ENCODE measurements at places on chromosomes 11 and 22.

- no peak for DNase-seq
These were observed 19.1 kb downstream of the ABCC8 start for GRCh38 chr11:17457396-17458173.

- no peak for DNase-seq
These were observed 41.1 kb downstream of the UBASH3B start for GRCh38 chr11:122696662-122697061.

DNA sequence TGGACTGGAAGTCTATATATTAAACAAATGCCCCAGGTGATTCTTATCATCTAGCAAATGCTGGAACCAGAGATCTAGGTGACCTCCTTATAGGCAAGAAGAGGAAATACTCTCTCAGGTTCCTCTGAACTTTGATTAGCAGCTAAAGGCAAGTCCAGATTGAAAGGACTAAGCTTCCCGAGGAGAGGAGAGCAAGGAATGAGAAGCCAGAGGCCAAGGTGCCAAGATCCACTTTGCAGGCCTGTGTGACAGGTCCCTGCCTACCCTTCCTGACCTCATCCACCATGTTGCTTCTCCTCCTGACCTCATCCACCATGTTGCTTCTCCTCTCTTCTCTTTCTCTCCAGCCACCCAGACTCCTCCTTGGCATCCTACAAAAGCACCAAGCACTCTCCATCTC lies 173.2 kb downstream of the LARGE1 start:
- DNase-seq = no peak

- no peak for DNase-seq
These were observed 79.1 kb upstream of the TIMP3 start for GRCh38 chr22:32722441-32722840.

DNA sequence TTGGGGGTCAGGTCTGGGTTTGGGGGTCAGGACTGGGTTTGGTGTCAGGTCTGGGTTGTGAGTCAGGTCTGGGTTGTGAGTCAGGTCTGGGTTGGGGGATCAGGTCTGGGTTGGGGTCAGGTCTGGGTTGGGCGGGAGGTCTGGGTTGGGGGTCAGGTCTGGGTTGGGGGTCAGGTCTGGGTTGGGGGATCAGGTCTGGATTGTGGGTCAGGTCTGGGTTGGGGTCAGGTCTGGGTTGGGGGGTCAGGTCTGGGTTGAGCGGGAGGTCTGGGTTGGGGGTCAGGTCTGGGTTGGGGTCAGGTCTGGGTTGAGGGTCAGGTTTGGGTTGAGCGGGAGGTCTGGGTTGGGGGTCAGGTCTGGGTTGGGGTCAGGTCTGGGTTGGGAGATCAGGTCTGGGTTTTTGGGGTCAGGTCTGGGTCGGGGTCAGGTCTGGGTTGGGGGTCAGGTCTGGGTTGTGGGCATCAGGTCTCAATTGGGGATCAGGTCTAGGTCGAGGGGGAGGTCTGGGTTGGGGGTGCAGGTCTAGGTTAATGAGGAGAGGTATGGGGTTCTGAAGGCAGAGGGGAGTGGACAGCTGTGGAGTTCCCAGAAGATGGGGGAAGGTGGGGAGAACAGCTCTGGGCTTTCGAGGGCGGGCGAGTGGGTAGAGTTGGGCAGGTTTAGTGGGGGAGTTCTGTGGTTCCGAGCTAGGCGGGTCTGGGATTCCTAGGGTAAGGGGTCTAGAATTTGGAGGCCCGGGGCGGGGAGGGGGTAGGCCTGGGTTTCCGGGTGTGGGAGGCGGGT lies 629 bp downstream of the TTLL8 start:
- no peak for DNase-seq

DNA sequence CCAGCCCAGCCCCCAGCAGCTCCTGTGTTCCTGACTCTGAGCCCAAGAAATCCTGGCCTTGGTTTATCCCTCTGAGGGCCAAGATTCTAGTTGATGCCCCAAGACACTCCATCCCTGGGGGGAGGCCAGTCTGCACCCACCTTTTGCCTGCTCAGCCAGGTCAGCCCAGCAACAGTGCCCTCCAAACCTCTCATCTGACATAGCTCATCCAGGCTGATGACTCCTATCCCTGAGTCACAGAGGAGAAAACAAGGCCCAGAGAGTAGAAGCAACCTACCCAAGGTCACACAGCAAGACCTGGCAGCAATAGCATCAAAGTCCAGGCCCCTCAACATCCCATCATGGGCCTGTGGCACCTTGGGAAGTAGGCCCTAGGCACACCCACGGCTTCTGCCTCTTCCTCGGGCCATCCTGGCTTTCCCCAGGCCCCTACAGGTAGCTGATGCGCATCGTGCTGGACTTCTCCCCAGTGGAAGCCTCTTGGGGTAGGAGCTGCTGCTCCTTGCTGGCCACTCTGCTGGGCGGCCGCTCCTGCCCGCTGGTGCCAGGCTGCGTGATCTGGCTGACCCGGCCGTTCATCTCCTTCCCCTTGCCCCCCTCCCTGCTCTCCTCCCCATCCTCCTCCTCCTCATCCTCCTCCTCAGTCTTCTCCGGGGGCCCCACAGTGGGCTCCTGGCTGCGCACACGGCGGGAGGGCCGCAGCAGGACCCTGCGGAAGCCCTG lies 6.0 kb downstream of the SSTR3 start:
- no peak for DNase-seq

GRCh38 chr11:87726506-87726905 lies 448.7 kb downstream of the RAB38 start:
- DNase-seq = no peak

DNA sequence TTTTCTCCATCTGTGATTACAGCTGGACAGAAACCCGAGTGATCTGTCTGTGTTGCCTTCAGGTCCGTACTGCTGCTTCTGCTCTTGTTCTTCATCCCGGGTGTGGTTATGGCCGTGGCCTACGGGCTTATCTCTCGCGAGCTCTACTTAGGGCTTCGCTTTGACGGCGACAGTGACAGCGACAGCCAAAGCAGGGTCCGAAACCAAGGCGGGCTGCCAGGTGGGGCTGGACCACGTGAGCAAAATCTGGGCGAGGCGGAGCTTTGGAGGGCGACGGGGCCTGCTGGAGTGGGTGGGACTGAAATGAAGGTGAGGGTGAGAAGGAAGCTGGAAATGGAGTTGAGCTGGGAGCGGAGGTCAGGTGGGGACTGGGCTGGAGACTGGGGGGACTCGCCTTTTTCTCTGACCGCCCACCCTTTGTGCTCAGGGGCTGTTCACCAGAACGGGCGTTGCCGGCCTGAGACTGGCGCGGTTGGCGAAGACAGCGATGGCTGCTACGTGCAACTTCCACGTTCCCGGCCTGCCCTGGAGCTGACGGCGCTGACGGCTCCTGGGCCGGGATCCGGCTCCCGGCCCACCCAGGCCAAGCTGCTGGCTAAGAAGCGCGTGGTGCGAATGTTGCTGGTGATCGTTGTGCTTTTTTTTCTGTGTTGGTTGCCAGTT lies 11.1 kb downstream of the CCKBR start:
- DNase-seq = no peak

DNA sequence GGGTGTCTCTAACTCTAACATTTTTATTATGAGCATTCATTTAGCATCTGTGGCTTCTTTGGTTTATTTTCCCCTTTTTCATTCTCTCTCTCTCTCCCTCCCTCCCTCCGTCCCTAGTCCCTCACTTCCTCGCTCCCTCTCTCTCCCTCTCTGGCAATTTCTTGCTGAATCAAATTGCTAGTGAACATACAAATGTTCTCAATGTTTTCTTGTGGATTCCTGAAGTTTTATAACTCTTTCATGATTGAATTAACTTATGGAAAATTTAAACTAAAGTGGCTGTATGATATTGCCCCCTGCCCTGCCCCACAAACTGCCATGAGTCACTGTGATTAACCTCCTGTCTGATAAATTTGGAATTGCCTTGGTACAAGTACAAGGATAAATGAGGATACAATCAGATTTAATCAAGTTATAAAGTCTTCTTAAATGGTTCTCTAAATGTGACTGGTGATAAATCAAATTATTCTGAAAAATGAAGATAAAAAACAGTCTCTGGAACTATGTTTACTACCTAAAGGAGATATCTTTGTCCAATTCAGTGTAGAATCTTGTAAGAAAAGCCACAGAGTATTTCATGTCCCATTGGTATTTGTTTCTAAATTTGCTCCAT lies 143.0 kb upstream of the PDGFD start:
- DNase-seq = no peak

DNA sequence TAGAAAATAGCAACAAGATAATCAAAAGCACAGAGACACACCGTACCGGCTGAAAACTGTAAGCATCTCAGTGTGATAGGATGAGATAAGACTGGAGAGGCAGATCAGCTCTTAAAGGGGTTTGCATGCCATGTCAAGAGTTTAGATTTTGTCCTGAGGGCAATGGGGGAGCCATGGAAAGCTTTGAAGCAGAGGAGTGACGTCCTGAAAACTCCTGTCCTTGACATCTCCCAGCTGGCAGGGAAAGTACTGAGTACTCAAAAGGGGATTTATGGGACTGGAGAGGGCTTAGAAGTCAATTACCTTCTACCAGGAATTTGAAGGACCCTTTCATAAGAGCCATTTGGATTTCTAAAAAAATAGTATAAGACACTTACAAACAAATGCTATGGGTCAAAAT lies 420.5 kb upstream of the NARS2 start:
- no peak for DNase-seq

- DNase-seq = no peak
These were observed 27.8 kb downstream of the RGL4 start for GRCh38 chr22:23718371-23719165.

DNA sequence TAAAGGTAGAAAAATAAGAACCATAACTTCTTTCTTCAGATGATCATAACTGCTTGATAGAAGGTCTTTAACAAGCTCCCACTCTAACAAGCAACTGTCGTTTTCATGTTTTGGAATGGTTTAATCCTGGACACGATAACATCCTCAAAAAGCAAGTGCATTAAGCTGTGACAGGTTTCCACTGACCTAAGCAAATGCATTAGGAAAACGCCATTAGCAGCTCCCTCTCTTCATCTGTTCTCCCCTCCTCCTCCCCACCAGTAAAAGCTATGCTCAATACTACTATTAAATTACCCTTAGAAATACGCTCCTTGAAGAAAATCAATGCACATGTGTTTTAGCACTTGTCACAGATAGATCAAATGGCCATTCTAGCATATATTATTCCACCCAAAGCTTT lies 729.4 kb downstream of the OPCML start:
- DNase-seq = no peak

DNA sequence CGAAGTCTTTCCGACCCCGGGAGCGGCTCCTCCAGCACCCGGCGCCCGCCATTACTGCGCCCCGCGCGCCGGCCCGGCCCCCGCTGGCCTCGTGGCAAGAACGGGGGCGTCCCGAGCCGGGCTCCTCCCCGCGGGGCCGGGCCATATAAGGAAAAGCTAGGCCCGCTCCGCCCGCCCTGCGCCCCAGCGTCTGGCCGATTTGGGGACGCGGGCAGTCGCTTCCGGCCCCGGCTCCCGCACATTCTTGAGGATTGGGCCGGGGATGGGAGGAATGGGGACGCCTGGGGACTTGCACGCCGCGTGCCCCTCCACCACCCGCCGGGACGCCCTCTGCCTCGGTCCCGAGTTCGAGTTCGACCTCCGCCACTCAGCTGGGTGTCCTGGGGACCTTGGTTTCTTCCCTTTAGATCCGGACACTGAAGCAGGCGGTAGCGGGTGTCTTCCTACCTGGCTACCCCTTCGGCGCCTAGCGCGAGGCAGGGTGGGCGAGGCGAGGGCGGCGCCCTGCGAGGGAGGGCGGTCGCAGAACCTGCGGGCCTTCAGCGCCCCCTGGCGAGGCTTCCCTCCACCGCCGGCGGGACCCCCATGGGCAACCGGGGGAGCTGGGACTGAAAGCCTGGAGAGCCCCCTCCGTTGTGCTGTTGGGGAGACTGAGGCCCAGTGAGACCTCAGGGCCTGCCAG lies 3.8 kb downstream of the SMTN start:
- no peak for DNase-seq

DNA sequence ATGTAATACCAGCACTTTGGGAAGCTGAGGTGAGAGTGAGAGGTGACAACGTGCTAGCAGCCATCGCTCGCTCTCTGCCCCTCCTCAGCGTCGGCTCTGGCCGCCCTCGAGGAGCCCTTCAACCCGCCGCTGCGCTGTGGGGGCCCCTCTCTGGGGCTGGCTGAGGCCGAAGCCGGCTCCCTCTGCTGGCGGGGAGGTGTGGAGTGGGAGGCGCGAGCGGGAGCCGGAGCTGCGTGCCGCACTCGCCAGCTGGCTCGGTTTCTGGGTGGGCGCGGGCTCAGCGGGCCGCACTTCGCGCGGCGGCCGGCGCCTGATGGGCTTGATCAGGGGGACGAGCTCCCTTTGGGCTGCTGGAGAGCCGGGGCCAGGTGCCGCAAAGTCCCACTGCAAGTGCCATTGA lies 98.9 kb upstream of the UBASH3B start:
- DNase-seq = no peak

DNA sequence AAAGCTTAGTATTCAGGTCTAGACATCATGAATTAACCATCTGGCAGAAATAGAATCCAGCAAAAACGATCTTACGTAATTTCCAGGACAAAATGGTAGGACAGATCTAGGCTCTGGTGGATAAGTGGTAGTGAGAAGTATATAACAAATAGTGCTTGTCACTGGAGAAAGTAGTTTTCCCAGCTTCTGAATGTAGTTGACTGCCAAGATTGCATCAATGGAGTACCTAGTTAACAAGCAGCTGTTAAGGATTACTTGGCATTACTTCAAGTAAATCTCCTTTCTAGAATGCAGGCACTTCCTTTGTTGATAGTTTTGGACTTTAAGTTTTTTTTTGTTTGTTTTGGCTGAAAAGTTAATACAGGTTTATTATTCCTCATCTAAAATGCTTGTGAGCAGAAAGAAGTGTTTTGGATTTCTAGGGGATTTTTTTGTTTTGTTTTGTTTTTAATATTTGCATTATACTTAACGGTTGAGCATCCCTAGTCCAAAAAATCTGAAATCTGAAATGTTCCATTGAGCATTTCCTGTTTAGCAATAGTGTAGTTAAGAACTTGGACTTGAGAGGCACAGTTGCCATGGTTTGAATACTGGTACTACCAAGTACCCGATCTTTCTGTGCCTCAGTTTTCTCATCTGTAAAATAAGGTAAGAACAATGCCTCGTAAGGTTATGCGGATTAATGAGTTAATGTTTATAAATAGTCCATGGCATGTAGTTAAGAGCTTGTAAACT lies 20.3 kb downstream of the FAM118B start:
- no peak for DNase-seq

GRCh38 chr22:45922661-45923060 lies 54.3 kb downstream of the WNT7B start:
- DNase-seq = no peak

- no peak for DNase-seq
These were observed 66.7 kb downstream of the SYN3 start for GRCh38 chr22:32991353-32992101.
